AG20443 (cell line): ENCODE measurements at places on chromosomes 1 and 21.

DNA sequence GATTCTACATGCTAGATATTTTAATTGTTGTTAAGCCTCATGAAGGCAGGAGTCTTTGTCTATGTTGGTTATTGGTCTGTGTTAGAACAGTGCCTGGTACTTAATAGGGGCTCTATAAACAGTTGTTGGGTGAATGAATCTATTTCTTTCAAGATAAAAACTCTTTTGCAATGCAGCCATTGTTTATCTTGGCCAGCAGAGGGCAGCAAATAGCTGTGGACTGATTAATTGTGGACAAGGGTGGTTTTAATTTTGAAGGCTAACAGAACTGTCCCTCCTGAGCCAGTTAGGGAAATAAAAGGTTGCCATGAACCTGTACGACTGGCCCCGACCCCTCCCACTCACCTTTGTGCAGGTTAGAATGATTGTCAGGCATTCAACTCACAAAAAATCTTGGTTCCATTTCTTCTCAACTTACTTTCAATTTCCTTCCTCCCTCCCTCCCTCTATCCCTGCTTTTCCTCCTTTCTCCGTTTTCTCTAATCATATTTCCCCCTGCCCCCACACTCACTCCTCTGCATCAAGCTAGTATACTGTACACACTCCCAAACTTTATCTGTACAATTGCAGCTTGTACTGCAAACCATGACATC is 66.3 kb upstream of the DIRAS3 start:
- DNase-seq: peak; percentile 59

DNA sequence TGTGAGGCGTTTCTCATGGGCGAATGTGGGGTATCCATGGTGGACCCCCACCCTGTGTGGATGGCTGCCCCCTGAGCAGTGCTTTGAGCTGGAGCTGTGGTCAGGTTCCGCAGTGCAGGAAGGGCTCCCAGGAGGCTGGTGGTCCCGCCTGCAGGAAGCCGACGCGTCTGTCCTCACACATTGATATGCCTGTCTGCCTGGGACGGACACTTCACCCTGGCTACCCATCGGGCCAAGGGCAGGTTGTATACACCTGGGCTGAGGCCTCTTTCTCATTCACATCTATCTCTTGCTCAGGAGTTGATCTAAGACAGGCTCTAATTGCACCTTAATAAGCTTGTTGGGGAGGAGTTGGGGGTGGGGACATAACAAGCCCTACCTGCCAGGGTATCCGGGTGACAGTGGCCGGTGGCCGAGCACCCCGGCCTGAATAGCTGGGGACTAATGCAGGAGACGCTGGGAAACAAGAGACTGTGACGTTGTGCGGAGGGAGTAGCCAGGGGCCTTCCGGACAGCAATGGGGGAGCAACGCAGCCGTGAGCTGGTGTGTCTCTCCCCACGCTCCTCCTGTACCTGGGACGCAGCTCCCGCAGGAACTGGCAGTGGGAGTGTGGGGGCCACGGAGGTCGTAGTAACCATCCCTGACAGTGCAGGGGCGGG is 21.7 kb downstream of the PDXK start:
- DNase-seq: no peak

GRCh38 chr1:207205614-207206061 is 101.6 kb downstream of the C4BPA start:
- DNase-seq: no peak

- no peak for DNase-seq
Measured at GRCh38 chr1:20875198-20875973, 88.3 kb upstream of the HP1BP3 start.

DNA sequence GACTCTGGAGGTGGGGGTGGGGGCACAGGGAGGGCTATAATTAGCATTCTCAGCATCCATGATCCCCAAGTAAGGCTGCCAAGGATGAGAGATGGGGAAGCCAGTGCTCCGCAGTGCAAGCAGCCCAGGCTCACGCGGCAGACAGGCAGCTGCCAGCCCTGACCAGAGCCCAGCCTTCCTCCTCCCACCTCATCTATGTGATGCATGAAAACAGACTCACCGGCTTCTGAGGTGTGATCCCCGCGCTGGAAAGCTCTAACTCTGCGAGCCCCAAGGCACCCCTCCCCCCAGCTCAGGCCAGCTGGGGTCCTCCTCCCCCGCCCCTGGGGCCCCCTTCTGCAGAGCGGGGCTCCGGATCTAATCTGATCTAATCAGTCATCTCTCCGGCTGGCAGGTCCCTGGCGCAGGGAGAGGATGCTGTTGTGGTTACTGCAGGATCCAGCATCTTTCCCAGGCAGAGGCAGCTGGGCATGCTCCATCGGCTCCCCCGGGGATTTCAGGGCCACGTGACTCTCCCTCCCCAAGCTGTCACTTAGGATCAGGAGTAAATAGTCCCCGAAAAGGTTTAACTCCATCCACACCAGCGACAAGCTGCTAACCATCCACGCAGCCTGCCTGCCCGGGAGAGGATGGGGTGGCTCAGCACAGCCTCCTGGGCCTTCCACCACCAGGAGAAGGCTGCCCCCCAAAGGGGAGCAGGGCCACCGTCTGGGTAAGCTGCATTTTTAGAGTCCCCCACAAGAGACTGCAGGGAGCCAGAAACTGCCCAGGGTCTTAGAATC is at the start of gene PLEKHA6:
Gene PLEKHA6 (minus strand): TSS at position 456 of the 782 bp plus-strand sequence. CDS start 86,202 bp downstream, outside the sequence.
- peak; percentile 53 for DNase-seq
